ENCODE measurements at places on chromosomes 12 and 14. TPM values are rescaled to one million over a fixed set of nuclear protein-coding genes. Genes with fewer than 3 reads are reported as not detected.

- no peak for DNase-seq
Observed at GRCh38 chr14:74358176-74358829, 10.0 kb downstream of the VRTN start.

Gene CD69
- not detected for total RNA-seq

DNA sequence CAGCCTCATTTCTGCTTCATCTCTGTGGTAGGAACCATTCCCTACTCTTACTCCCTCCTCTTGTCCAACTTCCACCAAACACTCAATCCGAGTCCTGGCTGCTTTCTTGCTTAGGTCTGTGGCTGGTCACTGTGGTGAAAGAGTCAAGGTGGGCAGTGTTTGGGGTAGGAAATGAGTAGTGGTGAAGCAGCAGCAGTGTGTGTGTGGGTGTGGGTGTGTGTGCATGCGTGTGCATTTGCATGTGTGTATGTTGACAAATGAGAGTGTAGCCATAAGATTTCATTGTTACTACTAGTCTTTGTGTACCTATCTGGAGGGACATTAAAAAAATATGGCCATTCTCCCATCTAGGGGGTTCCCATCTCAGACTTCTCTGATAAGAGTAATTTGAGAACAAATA lies 78.6 kb upstream of the SCN8A start:
- DNase-seq: no peak

DNA sequence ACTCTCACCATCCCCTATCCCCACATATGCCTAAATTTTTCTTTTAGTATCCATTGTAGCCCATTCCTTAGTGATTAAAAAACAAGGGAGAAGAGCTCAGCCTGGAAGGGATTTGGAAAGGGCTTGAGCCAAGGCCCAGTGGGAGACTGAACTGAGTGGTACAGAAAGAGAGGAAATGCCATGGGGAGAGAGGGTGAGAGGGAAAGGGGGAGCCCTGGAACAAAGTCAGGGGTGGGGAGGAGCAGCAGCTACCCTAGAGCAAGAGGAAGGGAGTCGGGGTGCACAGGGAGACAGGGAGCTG lies 2.6 kb upstream of the ATN1 start:
- no peak for DNase-seq

Gene NAV3
- total RNA-seq: 69.9 TPM

GRCh38 chr12:20520532-20520931 lies 152.2 kb downstream of the PDE3A start:
- DNase-seq: no peak

Gene MOK
- total RNA-seq: 34.9 TPM

GRCh38 chr14:56744016-56744415 lies 66.3 kb downstream of the OTX2 start:
- no peak for DNase-seq

GRCh38 chr14:88322504-88323085 lies 474 bp downstream of the KCNK10 start:
- no peak for DNase-seq

Gene REP15
- 0.54 TPM for total RNA-seq

Gene FBRSL1
- 4.6 TPM for total RNA-seq

Gene GPRC5A
- total RNA-seq: 37.8 TPM

Measured in GM23248 (cell line).